ENCODE measurements at places on chromosomes 16 and 17.

DNA sequence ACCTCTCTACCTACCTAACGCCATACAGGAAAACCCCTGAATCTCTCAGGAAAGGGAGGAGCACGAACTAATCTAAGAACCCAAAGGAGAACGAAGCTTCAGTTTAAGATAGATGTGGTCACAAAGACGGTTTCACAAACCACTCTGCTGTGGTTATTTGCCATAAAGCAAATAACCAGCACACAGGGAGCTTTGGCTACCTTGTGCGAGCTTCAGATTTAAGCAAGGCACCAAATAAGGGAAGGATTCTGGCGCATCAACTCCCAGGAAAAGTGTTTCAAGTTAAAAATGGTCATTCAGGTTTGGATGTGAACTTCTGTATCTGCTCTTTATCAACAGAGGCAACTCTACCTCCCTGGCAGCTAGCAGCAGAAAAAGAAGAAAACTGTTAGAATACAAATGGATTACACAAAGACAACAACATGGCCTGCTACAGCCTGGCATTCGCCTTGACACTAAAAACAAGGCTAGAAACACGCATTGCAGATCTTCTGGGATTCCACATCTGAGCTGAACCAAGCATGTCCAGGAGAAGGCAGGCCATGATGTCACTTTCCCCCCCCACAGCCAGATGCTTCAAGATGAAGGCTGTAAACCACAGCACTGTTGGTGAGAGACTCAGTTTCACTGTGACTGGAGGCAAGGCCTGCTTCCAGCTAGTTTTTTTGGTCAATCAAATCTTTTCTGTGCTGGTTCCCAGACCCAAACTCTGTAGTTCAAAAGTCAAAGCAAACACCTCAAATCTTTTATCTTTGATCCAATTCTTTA, 43.6 kb downstream of the SMG6 start:
- peak; percentile 71 for DNase-seq

DNA sequence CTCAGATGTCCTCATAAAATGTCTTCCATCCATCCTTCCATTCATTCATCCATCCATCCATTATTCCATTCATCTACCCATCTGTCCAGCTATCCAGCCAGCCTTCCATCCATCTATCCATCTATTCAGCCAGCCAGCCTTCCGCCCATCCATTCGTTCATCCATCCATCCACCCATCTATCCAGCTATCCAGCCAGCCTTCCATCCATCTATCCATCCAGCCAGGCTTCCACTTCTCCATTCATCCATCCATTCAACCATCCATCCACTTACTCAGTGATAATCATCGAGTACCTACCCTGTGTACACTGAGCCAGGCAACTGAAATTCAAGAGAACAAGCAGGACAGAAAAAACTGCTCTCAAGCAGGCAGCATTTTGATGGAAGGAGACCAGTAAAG, 4.6 kb upstream of the CCDC182 start:
- no peak for DNase-seq

GRCh38 chr16:57394444-57394843, 10.1 kb upstream of the CCL17 start:
- no peak for DNase-seq

GRCh38 chr17:33832262-33832661, 422.8 kb upstream of the CCL2 start:
- no peak for DNase-seq

- no peak for DNase-seq
Observed at GRCh38 chr17:45857977-45858708, 13.5 kb downstream of the SPPL2C start.

GRCh38 chr17:50292465-50292864, 18.2 kb downstream of the TMEM92 start:
- no peak for DNase-seq

- DNase-seq: no peak
Observed at GRCh38 chr17:10585529-10585928, 36.1 kb upstream of the MYH2 start.

GRCh38 chr17:80664217-80664790, 119.7 kb downstream of the RPTOR start:
- DNase-seq: no peak

GRCh38 chr17:33837281-33837680, 417.8 kb upstream of the CCL2 start:
- no peak for DNase-seq

DNA sequence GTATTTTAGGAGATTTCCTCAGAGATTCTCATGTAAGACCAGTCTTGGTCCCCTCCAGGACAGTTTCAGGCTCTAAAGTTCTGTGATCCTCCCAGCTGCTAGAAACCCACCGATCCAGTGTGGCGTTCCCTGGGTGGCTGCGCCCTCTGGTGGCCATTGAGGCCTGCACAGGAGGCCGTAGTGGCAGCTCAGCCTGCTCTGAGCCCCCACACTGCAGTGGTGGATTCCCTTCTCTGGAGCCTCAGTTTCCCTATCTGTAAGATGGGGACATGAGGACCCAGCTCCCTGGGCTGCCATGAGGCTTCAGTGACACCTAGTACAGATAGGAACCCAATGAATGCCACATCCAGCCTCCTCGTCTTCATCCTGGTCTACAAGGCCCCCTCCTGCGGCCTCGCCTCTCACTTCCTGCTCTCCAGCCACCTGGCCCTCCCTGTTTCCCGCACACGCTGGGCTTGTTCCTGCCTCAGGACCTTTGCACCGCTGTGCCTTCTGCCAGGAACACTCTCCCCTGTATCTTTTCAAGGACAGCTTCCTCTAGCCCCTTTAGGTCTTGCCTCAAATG, 16.5 kb downstream of the CCDC102A start:
- peak; percentile 72 for DNase-seq

- DNase-seq: no peak
Observed at GRCh38 chr16:65010125-65010524, 111.7 kb downstream of the CDH11 start.

- no peak for DNase-seq
Observed at GRCh38 chr17:33288954-33289353, 4.1 kb downstream of the ASIC2 start.

GRCh38 chr16:64983963-64984362, 137.9 kb downstream of the CDH11 start:
- no peak for DNase-seq

DNA sequence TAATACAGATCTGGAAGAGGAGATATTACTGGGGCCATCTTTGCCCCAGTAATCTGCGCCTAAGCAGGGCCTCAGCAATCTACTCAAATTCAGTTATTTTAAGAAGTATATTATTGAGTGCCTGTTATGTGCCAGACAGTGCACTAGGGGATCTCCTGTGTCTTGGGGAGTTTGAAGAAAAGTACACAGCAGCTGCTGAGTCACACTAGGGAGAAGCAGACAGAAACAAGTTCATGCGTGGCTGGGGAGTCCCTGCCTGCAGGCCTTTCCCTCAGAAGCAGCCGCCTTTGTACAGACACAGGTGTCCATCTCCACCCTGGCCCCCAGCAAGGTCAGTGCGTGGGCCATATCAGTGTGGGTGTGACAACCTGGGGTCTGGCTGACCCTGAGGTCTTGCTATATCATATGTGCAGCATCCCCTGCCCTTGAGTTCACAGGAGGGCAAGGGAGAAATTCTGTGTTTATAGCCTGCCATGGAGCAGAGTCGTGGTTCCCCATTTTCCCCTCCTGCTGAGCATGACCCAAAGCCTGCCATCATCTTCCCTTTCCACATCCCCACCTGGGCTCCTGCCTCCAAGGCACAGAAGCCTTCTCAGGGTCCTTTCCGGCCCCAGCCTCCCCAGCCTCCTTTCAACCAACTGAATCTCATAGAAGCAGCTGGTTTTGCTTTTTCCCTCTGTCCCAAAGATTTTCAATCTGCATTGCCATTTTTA, 229.9 kb upstream of the SDK2 start:
- no peak for DNase-seq

- DNase-seq: no peak
Observed at GRCh38 chr17:48261297-48261880, 153.8 kb downstream of the SNX11 start.

GRCh38 chr16:5065326-5065725, 430 bp downstream of the C16orf89 start:
- no peak for DNase-seq

DNA sequence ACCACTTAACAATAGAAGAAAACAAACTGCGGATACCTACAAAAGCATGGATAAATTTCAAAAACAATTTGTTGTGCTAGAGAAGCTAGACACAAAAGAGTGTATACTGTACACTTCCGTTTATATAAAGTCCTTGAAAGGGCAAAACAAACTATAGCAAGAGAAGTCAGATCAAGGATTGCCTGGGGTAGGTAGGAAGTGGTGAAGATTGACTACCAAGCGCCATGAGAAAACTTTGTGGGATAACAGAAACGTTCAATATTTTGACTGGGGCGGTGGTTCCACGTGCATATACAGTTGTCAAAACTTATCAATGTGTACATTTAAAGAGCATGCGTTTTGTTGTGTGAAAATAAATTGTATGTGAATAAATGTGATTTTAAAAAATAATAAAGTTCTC, 55.6 kb upstream of the CCL2 start:
- no peak for DNase-seq

DNA sequence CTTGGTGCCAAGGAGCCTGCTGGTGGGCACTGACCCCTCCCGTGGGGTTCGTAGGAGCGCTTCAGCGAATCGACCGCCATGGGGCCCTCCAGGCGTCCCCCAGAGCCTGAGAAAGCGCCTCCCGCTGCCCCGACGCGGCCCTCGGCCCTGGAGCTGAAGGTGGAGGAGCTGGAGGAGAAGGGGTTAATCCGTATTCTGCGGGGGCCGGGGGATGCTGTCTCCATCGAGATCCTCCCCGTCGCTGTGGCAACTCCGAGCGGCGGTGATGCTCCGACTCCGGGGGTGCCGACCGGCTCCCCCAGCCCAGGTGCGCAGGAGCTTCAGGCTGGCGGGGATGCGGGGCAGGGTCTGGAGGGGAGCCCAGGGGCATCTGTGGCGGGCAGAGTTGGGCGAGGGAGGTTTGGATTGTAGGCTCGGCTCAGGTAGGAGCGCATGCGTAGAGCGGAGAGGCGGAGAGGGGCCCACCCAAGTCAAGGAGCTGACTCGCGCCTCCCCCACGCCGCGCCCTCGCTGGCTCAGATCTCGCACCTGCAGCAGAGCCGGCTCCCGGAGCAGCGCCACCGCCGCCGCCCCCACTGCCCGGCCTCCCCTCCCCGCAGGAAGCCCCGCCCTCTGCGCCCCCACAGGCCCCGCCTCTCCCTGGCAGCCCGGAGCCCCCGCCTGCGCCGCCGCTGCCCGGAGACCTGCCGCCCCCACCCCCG, 19.8 kb downstream of the FMNL1 start:
- DNase-seq: no peak

GRCh38 chr16:31390504-31391041, 2.6 kb upstream of the ITGAD start:
- DNase-seq: no peak

- DNase-seq: no peak
Observed at GRCh38 chr16:72137380-72138063, 34.4 kb downstream of the PMFBP1 start.

DNA sequence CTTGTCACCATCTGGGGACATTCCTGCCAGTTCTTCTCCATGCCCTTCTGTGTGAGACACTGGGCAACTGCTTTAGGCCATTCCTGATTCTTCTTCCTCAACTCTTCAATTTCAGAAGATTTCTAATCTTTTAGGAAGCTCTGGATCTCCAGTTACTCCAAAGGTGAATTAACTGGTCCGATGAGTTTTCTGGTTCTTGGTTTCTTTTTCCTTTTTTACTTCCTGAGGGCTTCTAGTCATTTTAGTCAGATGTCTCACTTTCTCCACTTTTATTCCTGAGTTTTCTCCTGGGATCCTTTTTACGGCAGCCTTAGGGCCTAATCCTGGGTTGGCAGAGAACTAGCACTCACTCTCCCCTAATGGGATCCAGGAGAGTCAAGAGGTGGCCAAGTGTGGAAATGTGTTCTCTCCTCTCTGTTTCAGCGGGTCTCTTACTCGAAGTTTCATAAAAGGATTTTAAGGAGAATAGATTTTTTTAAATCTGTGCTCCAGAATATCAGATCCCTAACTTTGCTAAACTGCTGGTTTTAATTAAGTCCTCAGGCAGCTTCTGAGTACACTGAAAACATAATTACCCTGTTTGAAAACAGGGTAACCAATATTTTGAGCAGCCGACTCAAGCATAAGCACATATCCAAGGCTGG, 107.6 kb downstream of the RMI2 start:
- DNase-seq: no peak

DNA sequence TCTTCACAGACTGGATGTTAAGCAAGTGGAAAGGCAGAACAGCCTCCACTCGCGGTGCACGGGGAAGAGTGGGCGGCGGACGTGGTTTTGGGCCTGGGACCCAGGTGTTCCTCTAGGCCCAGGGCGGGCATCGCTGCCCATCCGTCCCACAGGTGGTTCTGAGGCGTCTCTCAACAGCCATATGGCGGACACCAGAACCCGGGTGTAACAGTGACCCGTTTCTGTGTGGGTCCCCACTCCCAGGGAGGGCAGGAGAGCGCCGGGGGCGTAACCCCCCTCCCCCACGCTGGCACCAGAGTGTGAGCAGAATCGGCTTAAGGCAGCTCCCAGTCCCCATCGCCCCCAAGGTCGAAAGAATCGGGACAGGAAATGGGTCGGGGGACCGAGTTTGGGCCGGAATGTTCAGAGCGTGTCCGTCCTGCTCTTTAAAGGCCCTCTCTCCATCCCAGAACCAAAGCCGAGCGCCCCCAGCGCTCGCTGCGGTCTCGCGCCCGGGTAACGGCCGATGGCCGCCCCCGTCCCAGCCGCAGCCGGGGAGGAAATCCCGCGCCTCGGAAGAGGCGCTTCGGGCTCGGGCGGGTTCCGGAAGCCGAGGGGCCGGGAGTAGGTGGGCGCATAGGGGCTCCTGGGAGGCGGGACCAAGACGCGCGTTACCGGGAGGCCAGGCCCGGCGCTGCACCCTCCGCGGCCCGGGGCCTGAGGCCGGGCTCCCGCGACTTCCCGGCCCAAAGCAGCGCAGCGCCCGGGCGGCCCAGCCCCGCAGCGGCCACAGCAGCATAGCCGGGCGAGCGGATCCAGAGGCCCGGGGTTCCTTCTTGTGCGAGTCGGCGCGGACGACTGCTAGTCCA, at the start of gene TK2:
TK2 (minus strand) TSS at position 839 of the 848 bp plus-strand sequence; CDS start at position 778, 61 bp downstream.
- DNase-seq: peak; percentile 74

DNA sequence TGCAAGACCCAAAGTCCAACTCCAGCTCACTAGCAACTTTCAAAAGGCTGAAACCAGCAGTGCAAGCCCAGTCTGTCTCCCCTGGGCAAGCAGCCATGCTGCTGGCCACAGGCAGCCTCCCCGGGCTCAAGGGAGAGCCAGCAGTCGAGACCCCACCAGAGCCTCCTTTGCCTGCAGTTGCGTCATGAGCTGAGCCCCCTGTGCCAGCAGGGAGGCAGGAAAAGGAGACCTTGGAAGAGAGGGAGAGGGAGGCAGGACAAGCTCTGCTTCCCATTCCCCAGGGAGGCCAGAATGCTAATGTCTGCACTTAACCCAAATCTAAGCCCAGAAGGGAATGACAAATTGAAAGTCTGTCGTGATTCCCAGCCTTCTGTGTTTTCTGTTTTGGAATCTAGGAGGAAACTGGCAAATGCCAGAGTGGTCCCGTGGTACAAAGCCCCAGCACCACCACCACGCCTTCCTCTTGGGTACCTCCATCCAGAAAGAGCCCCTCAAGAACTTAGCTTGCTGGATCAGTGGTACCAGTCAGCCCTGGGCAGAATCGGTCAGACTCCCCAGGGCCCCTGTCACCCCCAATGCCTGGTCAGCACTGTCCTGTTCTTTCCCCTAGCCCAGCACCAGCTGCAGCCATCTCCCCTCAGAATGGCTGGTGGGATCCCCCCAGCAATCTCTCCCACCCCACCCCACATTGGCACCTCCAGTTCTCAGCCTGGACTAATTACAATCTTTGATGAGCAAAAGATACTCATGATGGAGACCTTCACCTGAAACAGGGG, 99.3 kb upstream of the TNRC6C start:
- no peak for DNase-seq

Measured in activated T-cell treated with anti-CD3 and anti-CD28 coated beads for 48 hours (primary cell).